ENCODE measurements at places on chromosomes 4 and X.

GRCh38 chrX:24405959-24406358 lies 45.5 kb downstream of the SUPT20HL1 start:
- DNase-seq = no peak

DNA sequence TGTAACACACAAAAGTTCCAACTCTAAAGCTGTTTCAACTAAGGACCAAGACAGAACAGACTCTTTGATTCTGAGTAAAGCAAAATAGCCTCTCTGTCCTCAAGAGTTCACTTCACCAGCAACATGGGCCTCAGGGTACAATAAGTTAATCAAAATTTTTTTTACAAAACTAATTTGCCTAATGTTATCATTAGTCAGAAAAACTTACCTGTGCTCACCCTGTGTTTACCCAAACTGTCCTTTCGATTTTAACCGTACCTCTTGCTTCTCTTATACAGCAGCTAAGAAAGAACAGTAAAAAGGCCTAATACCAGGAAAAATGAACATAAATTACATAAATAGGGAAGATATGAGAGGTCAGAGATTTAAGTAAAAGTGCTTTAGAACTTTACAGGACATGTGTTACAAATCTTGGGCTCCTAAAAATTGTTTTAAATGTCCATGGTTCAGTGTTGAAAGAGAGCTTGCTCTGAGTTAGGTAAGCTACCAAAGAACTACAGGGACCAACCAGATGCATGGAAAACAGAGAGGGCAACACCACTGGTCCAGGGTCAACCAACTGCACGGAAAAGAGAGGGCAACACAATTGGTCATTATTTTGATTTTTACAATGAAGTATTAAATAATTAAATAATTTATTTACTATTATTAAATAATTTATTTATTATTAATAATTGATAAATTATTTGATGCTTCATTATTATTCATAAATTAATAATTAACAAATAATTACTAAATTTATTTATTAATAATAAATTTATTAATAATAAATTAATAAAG lies 73.1 kb downstream of the FAT1 start:
- DNase-seq = no peak

DNA sequence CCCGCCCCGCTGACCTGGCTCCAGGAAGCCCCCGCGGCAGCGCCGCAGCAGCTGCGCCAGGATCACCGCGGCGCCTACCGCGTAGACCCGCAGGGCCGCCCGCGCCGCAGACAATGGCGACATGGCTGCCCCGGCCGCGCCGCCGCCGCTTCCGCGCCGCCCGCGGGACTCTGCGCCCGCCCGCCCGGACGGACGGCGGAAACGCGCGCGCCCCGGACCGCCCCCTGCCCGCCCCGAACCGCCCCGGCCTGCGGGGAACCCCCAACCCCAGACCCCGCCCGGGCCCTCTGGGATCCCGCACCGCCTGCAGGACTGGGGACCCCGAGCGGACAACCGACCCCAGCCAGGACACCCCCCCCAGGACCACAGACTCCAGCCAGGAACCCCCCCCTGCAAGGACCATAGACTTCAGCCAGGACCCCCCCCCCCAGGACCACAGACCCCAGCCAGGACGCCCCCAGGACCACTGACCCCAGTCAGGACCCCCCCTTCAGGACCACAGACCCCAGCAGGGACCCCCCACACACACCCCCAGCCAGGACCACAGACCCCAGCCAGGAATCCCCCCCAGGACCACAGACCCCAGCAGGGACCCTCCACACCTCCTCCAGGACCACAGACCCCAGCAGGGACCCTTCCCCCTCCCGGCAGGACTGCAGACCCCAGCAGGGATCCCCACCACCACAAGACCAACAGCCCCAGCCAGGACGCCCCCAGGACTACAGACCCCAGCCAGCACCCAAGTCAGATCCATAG lies at the start of the genes DHRSX and ZBED1:
Gene DHRSX (minus strand): TSS at position 174 of the 756 bp plus-strand sequence. CDS start 51 bp downstream, at position 123.
Gene ZBED1 (minus strand): TSS at position 174 of the 756 bp plus-strand sequence. CDS start 10,257 bp downstream, outside the sequence.
- no peak for DNase-seq

DNA sequence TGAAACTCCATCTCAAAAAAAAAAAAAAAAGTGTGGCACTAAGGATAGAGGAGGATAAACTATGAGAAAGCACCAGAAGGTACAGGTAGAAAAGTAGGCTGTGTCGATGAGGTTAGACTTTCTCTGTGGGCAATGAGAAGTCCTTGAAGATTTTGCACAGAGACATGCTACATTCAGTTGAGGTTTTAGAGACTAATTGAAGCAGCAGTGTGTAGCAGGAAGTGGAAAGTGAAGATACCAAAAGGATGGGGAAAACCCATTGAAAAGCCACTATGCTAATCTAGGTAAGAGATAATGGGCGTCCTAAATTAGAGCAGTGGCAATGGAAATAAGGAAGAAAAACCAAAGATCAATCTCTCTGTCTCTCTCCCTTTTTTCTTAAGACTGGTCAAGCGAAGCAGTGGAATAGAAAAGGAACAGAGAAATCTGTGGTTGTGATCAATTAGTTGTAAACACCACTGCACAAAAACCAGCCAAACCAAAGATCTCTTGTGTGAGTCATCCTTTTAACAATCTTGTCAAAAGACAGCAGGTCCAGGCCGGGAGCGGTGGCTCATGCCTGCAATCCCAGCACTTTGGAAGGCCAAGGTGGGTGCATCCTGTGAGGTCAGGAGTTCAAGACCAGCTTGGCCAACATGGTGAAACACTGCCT lies 3.5 kb downstream of the SPINK2 start:
- no peak for DNase-seq

GRCh38 chr4:7186516-7187167 lies 5.7 kb upstream of the SORCS2 start:
- DNase-seq = no peak

- DNase-seq = no peak
Measured at GRCh38 chr4:122658818-122659295, 38.0 kb upstream of the IL21 start.

GRCh38 chr4:156659570-156659969 lies 312.0 kb downstream of the PDGFC start:
- no peak for DNase-seq

GRCh38 chr4:6658597-6659075 lies 18.2 kb downstream of the MRFAP1 start:
- no peak for DNase-seq

- no peak for DNase-seq
Measured at GRCh38 chr4:71156616-71157015, 163.2 kb downstream of the DCK start.

Data from SW 1271 (cell line).